ENCODE measurements at places on chromosomes 1 and 21.

DNA sequence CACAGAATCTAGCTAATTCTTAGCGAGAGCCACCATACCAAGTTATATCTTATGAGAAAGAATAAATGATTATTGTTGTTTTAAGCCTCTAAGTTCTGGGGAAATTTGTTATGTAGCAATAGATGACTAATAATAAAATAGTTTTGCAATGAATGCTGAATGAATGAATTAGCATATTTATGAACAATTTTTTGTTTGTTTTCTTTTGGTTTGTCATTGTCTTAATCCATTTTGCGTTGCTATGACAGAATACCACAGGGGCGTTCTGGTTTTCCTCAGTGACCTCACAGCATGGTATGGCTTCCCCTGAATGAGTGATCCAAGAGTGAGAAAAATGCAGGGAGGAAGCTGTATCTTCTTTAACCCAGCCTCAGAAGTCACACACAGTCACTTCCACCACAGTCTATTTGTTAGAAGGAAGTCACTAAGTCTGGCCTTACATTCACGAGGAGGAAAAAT is 53.8 kb upstream of the HPDL start:
- DNase-seq: no peak

- DNase-seq: no peak
Observed at GRCh38 chr1:7454052-7454815, 316.9 kb upstream of the VAMP3 start.

GRCh38 chr21:14545906-14546480 is at the start of gene SAMSN1:
TSS of gene SAMSN1 (minus strand) at chr21:14546315. CDS start at chr21:14546261, 54 bp downstream.
- no peak for DNase-seq

- DNase-seq: no peak
Observed at GRCh38 chr1:96464066-96464465, 257.5 kb upstream of the PTBP2 start.

DNA sequence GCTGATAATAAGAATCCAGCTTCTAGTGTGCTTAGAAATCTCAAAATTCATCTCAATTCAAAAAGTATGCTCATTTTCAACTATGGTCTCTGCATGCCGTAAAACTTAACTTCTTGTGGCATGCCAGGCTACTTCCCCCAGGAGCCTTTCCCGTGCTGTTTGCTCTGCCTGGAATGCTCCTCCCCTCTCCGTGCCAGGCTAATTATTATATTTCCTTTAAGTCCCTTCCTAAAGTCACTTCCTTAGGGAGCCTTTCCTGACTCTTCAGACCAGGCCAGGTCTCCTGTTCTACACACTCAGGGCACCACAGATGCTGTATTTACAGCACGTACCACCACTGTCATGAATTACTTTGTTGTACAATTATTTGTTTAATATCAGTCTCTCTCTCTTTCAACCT is 67.1 kb upstream of the PPP2R5A start:
- no peak for DNase-seq

GRCh38 chr1:81714636-81715035 is 86.1 kb upstream of the ADGRL2 start:
- DNase-seq: no peak

DNA sequence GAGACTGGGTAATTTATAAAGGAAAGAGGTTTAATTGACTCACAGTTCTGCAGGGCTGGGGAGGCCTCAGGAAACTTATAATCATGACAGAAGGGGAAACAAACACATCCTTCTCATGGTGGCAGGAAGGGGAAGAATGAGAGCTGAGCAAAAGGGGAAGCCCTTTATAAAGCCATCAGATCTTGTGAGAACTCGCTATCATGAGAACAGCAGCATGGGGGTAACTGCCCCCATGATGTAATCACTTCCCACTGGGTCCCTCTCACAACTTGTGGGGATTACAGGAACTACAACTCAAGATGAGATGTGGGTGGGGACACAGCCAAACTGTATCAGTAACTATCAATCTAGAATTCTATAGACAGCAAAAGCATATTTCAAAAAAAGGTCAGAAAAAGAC is 64.7 kb upstream of the ACTRT2 start:
- DNase-seq: no peak

- DNase-seq: no peak
Observed at GRCh38 chr1:222790115-222790514, 24.7 kb upstream of the DISP1 start.

DNA sequence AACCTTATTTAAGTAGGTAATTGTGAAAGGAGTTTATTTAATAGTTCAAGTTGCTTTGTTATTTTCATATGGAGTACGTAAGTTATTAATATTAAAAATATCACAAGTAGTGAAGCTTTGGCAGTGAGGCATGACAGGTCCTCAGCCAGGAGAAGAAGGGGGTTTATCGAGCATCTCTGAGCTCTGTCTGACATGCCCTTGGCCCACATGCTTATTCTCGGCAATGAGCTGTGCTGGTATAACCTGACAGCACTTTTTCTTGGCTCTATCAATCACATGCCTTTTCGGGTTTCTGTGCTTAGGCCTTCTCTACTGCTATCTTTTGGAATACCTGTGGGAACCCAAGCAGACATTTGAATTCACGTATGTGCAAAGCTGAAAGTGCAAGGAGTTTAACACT is 84.8 kb downstream of the OLFM3 start:
- no peak for DNase-seq

DNA sequence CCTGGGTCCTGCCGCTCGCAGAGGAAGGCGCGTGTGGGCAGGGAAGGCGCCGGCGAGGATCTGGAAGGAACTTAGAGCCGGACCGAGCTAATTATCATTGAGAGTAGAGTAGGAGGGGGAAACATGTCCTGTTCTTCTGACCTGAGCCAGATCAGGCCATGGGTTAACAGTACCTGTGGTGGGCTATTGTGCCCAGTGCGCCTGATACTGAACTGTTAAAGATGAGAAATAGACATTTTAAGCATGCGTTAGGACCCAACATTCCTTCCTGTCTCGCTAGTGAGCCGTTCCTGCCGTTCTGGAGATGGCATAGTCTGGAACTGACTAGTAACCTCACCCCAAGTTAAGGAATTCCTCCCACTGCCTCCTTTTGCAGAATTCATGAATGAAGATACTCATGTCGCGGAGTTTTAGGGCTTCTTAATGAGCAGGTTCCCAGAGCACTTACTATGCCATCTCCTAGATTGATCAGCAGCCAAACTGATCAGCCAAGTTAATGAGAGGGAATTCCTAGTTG is 870 bp downstream of the STRIP1 start:
- DNase-seq: no peak

DNA sequence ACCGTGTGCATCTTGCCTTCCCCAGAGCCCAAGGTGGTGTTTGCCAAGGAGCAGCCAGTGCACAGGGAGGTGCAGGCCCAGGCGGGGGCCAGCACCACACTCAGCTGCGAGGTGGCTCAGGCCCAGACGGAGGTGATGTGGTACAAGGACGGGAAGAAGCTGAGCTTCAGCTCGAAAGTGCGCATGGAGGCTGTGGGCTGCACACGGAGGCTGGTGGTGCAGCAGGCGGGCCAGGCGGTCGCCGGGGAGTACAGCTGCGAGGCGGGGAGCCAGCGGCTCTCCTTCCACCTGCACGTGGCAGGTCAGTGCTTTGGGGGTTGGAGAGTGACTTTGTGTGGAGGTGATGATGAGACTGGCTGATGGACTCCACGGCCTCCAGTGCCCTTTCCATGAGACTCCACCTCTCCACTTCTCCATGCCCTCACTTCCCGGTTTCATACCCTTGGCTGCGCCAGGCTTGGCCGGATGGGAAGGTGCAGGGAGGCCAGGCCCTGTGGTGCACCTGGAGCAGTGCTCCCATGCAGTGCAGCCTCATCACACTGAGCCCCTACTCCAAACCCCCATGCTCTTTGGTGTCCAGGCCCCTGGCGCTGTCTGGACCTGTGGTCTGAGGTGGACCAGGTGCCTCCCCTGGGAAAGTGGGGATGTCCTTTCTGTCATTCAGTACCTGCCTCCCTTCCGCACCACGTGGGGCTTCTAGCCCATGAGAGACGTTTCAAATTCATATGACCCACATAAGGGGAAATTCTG is 49.0 kb downstream of the OBSCN start:
- no peak for DNase-seq

DNA sequence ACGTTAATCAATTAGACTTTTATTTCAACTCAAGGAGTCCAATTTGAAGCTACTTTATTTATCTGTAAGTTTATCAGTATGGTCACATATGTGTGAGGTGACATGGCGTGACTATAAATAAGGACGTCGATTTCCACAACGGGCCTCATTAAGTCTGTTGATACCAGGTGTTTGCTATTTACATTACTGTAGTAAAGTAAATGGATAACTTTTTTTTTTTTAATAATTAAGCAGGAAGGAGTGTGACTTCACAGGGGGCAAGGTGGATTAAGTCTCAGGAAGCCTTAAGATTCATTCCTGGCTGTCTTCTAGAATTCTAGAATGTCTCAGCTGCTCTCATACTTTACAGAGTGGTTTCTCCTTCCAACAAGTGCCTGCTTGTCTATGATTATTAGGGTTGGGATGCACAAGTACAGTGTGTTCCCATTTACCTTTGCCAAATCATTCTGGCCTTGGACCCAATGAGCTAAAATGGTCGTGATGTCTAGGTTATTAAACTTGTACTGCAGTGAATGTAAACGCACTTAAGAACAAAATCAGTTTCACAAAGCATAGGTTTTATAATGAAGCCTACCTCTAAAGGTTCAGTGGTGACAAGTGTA is 15.5 kb downstream of the MAP3K7CL start:
- no peak for DNase-seq

DNA sequence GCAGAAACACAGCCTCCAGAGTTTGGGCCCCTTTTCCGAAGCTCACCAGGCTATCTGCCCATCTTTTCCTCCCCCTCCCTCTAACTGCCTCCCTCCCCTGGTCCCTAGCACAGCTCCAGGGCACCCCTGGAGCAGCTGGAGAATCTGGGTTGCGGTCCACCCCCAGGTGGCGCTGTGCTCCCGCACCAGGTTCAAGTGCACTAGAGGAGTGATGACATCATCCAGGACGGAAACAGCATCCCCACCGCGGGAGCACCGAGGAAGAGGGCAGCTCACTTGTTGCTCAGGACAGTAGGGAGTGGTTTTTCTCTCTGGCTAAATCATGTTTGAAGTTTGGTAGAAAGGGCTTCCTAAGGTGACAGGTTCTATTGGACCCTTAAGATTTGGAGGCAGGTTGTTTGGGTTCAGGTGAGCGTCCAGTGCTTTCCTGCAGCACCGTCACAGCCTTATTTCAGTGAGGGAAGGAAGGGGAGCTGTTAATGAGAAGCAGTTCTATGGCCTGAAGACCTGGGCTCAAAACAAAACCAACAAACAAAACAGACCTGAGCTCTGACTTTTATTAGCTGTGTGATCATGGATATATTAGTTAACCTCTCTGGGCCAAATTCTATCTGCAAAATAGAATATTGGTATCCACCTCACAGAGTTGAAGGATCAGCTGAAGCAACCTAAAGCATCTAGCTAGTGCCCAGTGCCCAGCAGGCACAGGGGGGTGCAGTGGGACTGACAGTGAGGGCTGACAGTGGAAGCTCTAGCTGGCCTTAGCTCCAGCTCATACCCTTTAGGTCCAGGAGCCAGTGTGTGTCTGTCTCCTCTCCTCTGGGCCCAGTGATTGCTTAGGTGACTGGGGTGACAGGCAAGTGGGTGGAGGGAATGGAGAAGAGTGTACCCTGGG is 7.5 kb downstream of the SHISA4 start:
- DNase-seq: peak; percentile 84

DNA sequence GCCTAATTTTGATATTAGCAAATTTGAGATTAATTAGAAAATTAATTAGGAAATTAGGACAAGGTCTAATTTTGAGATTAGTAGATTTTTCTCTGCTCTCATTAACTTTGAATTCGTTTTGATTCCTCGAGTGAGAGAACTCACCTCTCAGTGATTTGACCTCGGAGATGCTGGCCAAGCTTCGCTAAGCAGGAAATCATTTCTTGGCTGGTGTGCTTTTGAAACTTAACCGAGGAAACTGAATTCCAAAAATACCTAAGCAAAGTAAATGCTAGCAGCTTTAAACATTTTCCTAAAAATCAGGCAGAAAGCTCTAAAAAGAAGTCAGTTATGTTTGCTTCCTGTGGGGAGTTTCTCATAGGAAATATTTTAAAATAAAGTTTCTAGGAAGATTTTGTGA is 34.9 kb downstream of the CDC14A start:
- DNase-seq: no peak

DNA sequence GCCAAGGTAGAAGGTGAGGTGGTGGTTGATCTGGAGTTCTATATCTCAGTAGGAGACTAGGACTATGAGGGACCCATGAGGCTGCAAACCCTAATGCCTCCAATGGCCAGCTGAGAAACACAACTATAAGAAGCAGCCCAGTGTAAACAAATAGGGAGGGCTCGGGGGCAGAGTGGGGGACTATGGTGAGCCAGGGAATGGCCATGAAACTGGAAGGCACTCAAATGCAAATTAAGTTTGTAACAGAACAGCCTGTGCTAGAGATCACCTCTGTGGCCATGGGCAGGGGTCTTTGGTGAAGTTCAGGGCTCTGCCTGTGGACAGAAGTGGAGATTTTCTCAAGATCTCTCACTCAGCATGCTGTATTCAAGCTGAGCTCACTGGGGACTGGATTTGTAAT is 187.1 kb downstream of the GRIK3 start:
- no peak for DNase-seq

DNA sequence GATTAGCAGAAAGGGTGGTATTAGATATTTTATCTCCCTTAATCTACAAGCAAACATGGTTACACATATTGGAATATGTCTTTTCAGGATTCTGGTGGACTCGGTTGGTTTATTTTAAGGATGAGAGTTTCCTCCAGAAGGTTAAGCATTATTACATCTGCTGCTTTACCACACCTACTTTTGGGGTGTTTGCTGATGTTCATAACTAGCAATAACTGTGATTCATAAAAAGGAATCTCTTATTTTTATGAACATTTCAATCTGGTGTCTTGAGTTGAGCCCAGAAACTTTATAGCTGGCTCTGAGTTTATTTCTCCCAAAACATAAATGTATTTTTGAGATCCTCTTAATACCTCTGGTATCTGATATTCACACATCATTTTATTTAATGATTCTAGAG is 82.7 kb downstream of the LRRC8D start:
- DNase-seq: no peak

GRCh38 chr1:41226815-41227434 is 15.2 kb downstream of the SCMH1 start:
- no peak for DNase-seq

DNA sequence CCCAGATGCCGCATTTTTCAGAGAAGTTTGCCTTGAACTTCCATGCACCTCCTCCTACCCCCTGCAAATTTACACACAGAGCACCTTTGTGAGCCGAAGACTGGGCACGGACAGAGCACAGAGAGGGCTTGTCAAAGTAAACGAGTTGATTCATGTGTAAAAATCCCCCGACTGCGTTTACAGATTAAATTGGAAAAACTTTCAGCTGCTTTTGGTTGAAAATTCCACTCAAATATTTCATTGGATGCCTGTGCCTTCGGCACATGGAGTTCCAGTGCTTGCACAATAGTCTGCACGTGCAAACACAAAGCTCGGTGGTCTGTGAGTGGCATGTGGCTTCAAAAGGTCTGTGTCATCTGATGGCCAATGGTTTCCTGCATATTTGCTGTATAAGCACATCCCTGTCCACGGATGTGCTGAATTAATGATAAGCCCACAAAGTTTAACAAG is 177.5 kb downstream of the SETD4 start:
- DNase-seq: no peak

DNA sequence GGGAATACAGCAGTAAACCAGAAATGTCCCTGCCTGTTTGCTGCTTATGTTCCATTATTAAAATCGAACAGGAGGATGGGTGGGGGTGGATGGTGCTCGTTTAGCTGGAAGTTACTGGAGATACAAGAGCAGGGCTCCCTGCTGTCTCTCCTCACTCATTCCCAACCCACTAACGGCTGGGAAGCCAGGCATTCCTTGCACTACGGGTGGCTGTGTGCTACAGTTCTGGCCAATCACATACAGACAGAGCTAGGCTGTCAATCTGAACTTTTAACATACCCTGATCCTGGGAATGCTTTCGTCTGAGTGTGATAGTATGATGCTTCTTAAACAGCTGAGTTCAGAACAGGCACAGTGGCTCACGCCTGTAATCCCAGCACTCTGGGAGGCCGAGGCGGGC is 7.0 kb downstream of the SIPA1L2 start:
- no peak for DNase-seq

Measured in iPS DF 6.9 (cell line).